HFFc6 (cell line): ENCODE measurements at places on chromosomes 1 and 21.

DNA sequence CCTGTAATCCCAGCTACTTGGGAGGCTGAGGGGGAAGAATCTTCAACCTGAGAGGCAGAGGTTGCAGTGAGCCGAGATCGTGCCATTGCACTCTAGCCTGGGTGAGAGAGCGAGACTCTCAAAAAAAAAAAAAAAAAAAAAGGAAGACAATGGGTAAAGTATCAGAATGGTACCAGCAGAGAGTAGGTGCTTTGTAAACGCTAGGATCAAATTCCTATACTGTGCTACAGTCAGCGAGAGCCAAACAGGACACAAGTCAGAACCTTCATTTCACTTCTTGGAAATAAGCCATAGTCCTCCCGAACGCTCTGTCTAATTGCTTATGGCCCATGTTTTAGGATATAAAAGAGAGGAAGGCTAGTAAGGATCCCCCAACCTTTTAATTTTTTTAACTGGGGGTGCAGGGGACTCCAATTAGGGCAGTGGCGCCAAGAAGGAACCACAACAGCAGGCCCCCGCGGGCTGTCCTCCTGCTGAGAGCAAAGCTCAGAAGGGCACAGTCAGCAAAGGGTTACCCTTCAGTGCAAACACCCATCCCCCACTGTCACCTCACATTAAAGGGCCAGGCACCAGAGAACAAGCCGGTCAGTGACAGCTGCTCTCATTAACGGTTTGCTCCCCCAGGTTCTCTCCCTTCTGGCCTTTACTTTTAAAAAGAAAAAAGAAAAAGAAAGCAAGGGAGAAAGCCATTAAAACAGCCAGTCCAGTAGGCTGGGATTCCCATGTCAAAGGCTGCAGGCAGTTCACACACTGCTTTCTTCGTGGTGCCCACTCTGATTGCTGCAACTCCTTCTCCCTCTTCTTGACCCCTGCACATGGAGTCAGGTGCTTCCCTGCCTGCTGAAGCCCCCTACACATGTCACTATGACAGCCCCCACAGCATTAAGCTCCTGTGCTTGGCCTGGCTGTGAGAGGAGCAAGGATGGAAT, 69.4 kb downstream of the PLPP3 start:
- no peak for DNase-seq

DNA sequence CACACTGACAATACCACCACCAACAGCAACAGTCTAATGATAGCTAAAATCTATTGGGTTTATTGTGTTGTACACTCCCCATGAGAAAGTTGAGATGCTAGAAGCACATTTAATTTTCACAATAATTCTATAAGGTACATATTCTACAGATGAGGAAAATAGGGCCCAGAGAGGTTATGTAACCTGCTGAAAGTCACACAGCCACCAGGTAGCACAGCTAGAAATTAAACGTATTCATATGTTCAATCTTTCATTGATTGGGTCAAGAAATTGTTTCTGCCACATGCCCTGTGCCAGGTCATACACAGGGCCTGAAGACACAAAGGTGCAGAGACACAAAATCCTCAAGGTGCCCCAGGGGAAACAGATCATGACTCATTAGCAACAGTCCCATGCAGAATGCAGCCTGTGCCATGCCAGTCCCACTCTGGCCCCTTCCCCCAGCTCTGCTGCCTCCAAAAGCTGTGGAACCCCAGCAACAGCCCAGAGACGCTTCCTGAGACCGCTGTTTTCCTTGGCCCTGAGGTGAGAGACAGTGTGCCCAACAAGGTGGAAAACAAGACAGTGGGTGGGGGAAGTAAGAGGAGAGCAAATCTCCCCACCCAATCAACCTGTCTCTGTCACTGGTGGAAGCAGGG, 32.1 kb downstream of the GJA4 start:
- DNase-seq: no peak

- DNase-seq: no peak
Measured at GRCh38 chr1:26536521-26536920, 7.0 kb downstream of the RPS6KA1 start.

DNA sequence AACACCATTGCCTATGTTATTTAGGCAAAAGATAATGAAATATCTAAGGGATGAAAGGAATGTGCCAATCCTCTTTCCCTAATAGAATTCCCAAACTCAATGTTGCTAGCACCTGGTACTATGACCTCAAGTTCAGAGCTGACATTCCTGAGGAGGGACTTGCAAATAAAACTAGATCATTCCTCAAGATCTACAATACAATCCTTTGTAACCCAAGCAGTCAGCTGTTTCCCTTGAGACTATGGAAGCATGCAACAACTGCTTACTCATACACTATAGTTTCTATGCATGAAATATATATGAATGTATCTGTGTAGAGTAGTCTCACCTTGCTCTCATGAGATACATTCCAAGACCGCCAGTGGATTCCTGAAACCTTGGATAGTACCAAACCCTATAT, 65.0 kb downstream of the ABL2 start:
- peak; percentile 36 for DNase-seq

- no peak for DNase-seq
Measured at GRCh38 chr1:39949891-39950290, 5.1 kb upstream of the MFSD2A start.

- no peak for DNase-seq
Measured at GRCh38 chr1:222926566-222926965, 111.7 kb downstream of the DISP1 start.

GRCh38 chr1:42851960-42852607, 5.7 kb downstream of the ZNF691 start:
- DNase-seq: no peak

- no peak for DNase-seq
Measured at GRCh38 chr21:41958886-41959563, 5.2 kb upstream of the C2CD2 start.

DNA sequence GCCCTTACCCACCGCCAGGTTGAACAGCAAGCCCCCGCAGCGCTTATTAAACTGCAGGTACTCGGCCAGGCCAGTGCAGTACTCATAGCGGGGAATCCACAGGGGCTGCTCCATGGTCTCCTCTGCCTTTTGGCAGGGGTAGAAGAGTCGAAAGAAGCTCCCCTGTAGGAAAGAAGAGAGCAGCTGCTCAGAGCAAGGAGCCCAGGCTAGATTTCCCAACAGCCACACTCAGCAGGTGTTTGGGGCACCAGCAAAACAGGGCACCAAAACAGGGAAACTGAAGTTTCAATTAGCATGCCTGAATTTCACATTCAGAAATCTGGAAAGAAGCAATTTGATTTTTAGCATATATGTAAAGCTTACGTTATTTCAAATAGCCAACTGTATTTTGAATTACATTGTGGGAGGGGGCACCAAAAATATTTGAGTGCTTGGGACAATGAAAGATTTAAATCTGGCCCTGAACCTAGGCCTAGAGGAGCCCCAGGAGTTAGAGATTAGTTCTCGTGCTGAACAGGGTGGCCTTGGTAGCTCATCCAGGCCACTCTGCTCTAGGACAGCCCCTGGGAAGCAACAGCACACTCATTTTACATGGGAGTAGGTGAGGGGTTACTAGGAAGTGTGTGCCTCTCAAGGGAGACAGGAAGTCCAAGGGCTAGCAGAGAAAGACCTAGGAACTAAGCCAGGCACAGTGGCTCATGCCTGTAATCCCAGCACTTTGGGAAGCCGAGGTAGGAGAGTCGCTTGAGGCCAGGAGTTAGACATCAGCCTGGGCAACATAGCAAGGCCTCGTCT, 8.2 kb downstream of the PAFAH2 start:
- no peak for DNase-seq

- no peak for DNase-seq
Measured at GRCh38 chr1:89807983-89808382, 12.8 kb upstream of the LRRC8D start.

DNA sequence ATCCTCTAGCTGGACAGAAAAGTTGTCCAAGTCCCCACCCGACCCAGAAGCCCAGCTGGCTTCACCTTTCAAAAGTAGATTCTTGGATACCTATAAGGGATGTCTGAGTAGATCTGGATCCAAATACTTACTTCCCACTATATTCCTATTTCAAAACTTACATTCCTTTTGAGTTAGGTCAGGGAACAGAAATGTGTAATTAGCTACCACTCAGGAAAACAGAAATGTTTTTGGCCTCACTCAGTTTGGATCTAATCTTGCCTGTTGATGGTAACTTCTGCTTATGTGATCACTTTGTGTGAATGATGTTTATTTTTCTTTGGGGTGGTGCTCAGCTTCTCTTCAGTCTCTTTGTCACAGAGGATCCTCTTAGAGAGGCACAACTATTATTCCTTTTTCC, 814.4 kb upstream of the RGS18 start:
- DNase-seq: no peak

DNA sequence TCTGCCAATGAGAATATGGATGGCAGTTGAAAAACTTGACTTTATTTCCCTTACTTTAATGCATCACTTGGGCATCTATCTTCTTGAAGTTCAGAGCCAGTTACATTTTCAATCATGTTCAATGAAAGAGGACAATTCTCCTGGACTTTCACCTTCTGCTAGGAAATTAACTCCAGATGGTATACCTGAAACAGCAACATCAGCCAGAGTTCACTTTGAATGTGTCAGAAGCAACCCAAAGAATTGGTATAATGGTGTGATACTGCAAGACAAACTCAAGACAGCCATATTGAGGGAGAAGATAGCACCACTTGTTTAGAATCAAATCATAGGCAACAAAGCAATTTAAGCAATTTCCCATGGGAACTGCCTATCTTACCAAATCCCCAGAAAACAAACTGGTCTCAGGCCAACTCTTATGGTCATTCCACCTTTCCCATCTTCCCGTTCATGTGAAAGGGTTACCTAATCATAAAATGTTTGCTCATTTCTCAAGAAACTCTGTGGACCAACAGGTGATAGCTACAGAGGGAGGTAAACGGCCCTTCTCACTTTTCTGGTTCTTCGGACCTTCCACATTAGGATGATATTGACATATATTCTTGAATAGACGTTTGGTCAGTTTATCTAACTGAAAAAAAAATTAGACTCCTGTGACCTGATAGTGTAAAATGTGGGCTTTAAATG, 29.7 kb upstream of the C8B start:
- no peak for DNase-seq

DNA sequence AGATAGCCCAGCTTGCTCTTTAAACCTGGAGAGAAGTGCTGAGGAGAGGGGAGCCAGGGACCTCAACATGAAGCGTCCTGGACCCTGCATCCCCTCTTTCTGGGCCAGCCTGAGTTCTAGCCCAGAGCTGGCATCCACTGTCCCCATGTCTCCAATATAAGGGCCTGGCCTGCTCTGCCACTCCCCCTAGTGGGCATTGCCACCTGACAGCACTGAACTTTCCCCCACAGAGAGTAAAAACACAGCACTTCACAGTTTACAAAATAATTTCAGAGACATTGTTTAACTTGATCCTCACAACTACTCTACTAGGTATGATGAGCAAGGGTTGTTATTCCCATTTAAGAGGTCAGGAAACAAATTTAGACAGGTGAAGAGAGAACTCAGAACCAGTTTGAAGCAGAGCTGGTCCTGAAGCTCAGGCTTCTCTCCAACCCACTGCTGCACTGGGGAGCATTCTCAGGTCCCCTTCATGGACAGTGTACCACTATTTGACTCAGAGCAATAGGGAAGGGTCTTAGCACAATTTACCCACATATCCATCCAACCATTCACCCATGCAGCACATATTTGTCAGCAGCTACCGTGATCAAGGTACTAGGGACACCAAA, 151.2 kb downstream of the DMRTA2 start:
- DNase-seq: no peak

GRCh38 chr1:1090424-1091343, 16.6 kb upstream of the RNF223 start:
- DNase-seq: no peak

GRCh38 chr1:95699149-95699953, 465.3 kb downstream of the RWDD3 start:
- DNase-seq: no peak

DNA sequence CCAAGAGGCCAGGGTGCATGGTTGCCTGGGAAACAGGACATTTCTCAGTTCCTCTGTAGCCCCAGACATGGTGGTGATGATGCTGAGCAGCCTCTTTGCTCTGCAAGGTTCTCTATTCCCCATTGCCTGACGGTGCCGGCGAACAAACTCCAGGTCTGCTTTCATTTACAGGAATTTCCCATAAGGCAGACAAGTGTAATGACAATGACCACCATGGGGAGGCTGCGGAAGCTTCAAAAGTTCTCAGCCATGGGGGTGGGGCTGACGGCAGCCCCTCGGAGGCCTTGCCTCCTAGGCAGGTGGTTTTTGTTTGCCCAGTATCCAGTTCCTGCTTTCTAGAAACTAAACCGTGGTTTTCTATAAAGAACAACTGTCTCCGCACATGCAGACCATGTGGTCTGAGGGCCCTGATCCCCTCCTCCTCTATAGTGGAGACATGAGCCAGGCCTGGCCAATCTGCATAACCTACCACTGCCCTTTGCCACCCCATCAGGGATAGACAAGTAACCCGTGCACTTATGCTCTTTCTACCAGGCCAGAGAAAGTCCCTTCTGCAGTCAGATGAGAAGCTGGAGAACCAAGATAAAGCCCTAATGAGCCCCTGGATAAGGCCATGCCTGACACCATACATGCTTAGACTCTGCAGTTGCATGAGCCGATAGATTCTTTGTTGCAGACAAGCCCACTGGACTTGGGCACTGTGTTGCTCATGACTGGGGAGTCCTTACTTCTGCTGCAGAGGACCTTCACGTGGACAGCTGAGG, 54.1 kb downstream of the LDLRAD2 start:
- no peak for DNase-seq

- no peak for DNase-seq
Measured at GRCh38 chr21:31346256-31346821, 2.3 kb upstream of the TIAM1 start.

GRCh38 chr1:106925750-106926149, 130.7 kb upstream of the PRMT6 start:
- DNase-seq: no peak

DNA sequence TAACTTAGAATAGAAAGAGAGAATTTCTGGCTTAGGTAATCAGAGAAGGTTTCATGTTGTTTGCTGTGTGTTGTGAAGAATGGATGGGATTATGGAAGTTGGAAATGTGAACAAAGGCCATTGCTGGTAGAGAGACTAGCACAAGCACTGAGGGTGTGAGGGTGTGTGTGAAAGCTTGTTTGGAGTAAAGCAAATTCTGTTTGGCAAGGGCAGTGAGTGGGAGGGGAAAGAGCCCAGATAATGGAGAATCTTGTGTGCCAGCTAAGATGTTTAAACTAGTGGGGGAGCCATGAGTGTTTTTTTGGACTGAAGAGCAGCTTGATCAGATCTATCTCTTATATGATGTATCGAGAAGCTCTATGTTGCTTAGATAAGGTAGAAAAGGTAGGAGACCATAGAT, 107.1 kb downstream of the DISP1 start:
- no peak for DNase-seq
